ENCODE measurements at places on chromosomes 4 and X. TPM values are rescaled to one million over a fixed set of nuclear protein-coding genes. Genes with fewer than 3 reads are reported as not detected.

CLCN5 gene
- 9.2 TPM for total RNA-seq

ZAR1 gene
- not detected for total RNA-seq

TMPRSS11B gene
- total RNA-seq = not detected

CPEB2 gene
- 14.9 TPM for total RNA-seq

MAGEC2 gene
- total RNA-seq = not detected

CACNA1F gene
- total RNA-seq = not detected

NPY1R gene
- total RNA-seq = 0.58 TPM

EFHC2 gene
- 0.10 TPM for total RNA-seq

IL1RAPL1 gene
- 1.2 TPM for total RNA-seq

PPP3CA gene
- 44.5 TPM for total RNA-seq

SLC10A3 gene
- total RNA-seq = 33.3 TPM

FABP2 gene
- total RNA-seq = not detected

MAGEA1 gene
- total RNA-seq = not detected

GRCh38 chr4:88320224-88320779, 35.9 kb upstream of the PPM1K start:
- DNase-seq = no peak

- DNase-seq = no peak
Measured at GRCh38 chr4:48403779-48404178, 62.5 kb downstream of the SLAIN2 start.

- DNase-seq = no peak
Measured at GRCh38 chr4:63578383-63578782, 830.9 kb downstream of the TECRL start.

GRCh38 chrX:34915463-34916225, 27.0 kb upstream of the FAM47B start:
- no peak for DNase-seq

- no peak for DNase-seq
Measured at GRCh38 chr4:149965206-149965605, 113.0 kb upstream of the DCLK2 start.

- no peak for DNase-seq
Measured at GRCh38 chr4:47498899-47499298, 13.8 kb downstream of the ATP10D start.

GRCh38 chrX:134007716-134008115, 22.3 kb upstream of the GPC3 start:
- no peak for DNase-seq

DNA sequence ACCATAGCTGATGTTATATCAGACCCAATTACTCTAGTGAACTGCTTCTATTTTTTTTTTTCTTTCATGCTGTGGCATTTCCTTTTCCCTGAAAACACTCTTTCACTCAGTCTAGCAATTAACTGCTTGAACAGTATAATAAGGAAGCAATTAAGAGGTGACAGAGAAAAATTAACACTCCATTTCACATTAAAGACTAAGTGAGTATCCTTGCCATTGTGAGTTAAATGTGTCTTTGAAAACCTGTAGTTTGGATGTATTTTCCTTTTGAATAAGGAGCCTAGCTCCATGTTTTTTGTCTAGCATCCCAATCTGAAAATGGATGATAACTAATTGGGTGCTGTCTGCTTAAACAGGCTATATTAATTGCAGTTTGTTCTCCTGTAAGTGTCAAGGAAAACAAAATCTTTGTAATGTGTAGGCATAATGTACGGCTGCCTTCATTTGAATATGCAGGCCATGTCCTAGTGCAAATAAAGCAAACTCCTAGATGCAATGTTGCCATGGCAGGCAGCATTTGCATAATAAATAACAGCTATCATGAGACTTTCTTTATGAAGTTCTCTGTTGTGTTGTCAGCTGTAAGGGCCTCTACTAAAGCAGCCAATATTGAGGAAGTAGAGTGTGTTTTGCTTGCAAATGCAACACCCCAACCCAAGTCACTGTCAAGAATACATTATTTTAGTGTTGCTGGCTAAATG, 416.7 kb downstream of the ZIC3 start:
- no peak for DNase-seq

- DNase-seq = no peak
Measured at GRCh38 chr4:184747034-184747830, 13.3 kb upstream of the CENPU start.

DNA sequence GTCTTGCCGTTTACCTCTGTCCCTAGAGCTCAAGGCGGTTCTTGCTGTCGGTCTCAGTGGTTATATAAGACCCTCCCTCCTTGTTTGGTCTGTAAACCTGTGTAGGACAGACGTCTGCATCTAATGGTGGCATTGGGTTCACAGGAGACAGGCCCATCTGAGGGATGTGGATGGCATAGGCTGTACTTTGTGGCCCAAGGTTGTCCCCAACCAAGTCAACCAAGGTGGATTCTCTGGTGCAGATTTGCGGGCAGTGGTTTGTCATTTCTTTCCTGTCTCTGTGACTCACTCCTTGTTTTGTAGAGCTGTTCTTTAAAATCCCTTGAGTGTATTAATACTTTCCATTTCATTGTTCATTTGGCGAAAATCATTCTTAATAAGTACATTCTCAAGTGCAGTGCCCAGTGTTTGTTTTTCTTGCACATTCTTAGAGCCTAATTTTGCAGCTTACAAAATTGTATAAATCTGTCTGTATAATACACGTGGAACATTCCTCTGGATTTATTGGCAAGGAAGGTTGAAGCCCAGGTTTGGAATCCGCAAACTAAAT, 68.0 kb upstream of the TLR2 start:
- no peak for DNase-seq

- no peak for DNase-seq
Measured at GRCh38 chrX:15664487-15665444, at the start of gene CLTRN. TSS of gene CLTRN (minus strand) at chrX:15664805. CDS start at chrX:15664775, 30 bp downstream.

DNA sequence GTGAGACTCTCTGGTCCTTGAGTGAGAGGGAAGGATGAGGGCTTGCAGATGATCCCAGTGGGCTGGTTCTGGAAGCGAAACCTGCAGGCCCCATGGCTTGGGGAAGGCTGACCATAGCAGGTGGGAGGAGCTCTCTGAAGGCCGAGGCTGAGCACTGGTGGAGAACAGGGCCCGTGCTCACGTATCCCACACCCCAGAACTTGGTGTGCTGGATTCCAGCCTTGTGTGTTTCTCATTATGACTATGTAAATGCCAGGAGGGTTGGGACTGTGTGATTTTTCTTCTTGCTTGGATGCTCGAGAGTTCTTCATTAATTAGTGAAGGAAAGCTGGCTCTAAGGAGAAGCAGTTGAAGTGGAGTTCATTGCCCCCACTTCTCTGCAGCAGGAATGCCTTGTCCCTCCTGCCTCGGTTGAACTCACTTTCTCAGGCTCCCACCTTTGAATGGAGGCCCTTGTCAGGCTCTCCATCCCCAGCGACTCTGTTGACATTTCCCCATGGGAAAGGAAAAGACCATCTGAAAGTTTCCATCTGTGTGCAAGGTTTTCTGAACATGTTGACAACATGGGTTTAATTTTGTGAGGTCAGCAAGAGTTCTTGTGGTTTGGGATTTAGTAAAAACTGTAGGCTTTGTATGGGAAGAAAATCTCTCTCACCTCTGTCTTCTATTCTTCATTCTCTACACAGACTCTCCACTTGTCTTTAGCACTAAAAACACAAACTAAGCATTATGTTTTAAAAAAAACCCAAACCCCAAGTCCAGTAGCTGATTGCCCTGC, 57.7 kb downstream of the TBL1X start:
- DNase-seq = no peak

DNA sequence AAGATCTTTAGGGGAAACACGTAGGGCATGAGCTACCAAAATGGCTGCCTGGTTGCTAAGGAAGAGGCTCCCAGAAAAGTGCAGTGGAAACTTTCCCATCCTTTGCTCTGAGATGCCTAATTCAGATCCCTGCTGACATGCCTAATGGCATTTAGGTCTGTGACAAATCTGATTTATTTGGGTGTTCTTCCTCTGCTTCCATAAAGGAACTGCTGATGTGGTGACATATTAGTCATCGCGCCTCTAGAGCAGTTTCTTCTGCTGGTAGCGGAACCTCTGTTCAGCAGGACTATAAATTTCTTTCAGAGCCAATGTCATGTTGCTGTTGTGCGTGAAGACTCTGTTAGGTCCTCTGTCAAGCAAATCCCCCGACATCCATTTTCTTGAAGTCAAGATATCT, 310.0 kb downstream of the PDHA2 start:
- DNase-seq = no peak

GRCh38 chr4:46956451-46956850, 36.9 kb downstream of the GABRA4 start:
- DNase-seq = no peak

DNA sequence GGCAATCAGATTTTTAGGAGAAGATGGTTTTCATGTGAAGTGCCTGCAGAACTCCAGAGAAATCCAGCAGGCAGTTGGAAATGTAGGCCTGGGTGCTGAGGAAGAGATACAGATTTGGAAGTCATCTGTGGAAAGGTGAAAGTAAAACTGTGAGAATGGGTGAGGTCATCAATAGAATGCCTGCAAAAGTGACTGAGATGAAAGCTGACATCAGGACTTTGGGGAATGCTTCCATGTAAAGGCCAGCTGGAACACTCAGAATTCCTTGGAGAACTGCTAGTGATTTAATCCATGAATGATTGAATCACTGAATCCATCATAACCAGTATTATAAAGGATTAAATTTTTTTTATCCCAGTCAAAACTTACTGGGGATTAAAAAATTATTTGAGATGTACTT, 124.5 kb upstream of the GIMD1 start:
- DNase-seq = no peak

- DNase-seq = no peak
Measured at GRCh38 chrX:24870143-24870542, 145.6 kb downstream of the ARX start.

DNA sequence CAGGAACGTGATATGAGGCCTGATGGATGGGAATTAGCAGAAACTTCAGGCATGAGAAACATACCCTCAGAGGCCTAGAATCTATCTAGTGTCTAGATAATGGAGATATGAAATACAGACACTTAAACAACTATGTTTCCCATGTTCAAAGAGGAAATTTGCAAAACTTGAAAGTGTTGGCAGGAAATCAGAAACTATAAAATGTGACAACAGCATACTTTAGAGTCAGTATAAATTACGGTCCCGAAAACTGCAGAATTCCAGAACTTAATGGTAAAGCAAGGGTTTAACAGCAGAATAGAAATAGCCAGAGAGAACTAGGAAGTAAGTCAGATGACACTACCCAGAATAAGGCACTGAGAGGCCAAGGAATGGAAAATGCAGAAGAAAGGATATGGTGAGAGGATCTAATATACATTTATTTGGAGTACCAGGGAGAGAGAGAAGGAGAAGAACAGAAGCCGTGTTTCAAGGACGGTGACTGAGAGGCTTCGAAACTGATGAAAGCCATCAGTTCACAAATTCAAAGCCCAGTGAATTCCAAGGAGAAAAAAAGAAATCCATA, 7.4 kb downstream of the HTT-AS start:
- DNase-seq = no peak

GRCh38 chr4:25032126-25032525, 1.4 kb upstream of the LGI2 start:
- no peak for DNase-seq

DNA sequence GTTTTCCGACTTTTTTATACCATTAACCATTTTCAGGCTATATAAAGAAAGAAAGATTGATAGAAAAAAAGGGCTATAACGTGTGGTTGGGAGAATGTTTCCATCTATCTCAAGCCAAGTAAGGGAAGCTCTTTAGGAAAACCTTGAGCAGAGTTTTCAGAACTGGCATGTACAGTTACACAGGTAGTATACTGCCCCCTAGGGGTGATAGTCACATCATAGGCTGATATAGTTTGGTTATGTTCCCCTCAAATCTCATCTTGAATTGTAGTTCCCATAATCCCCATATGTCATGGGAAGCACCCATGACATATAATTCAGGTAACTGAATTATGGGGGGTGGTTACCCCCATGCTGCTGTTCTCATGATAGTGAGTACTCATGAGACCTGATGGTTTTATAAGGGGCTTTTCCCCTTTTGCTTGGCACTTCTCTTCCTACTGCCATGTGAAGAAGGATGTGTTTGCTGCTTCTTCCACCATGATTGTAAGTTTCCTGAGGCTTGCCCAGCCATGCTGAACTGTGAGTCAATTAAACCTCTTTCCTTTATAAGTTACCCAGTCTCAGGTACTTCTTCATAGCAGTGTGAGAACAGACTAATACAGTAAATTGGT, 186.8 kb downstream of the TMA16 start:
- DNase-seq = no peak

DNA sequence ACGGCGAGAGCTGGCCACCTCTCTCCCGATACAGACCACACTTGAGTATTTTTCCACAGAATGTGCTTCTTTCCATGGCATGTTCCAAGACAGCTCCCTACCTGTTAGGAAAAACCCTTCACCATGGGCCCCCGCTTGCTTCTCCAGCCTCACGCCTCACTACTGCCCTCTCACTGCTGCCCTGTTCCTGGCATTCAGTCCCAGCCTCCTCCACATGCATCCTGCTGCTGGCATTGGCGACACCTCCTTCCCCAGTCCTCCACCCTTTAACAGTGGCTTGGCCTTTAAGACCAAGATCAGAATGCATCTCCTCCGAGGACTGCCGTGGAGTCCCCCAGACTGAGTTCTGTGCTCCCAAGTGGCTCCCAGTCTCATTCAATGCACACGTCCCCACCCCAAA, 10.7 kb downstream of the PNMA6F start:
- DNase-seq = no peak

DNA sequence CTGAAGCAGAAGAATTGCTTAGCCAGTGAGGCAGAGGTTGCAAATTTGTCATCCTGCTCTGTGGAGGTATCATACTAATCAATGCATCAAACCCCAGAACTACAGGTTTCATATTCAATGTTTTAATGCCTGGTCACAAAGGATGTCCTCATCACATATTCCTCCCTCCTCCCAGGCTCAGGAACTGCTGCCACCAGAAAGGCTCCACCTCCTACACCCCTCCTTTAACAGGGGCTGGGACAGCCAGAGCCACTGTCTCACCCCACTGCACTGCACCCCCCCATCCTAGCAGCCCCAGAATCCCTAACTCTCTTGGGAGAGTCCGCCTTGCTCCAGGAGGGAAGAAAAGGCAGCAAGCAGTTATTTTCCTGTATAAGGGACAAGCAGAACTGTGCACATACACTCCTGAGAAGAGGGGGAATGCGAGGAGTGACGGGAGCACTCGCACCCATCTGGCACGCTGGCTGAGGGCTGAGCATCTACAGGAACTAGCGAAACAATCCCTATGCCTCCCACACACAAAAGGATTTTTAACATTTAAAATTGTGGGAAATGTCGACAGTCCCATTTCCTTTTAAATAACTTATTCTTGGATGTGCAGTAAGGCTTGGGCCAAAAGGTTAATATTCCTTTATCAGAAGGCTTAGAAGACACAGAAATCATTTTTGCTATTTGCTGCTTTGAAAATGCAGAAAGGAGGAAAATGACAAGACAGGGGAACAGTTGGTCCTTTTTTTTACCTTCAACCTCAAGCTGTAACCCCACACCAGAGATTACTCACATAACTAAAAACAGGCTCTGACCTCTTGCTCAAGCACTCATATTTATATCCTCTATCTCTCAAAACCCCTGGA, 27.8 kb downstream of the CD99L2 start:
- DNase-seq = no peak

DNA sequence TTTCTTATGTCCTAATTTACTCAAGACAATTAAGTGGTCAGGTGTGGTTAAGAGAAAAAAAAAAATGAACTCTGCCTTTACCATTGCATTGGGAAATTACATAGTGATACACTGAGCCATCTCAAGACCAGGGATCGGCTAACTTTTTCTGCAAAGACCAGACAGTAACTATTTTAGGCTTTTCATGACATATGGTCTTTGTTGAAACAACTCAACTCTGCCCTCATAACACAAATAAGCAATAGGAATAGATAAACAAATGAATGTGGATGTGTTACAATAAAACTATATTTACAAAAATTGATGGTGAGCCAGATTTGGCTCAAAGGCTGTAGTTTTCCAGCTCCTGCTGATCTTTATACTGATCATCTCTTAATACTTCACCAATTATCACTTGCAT, 632.6 kb upstream of the INTU start:
- DNase-seq = no peak

GRCh38 chr4:64670647-64671046, 261.4 kb upstream of the TECRL start:
- no peak for DNase-seq

All from glomerular endothelial cell (primary cell).